Inflammatory macrophage (primary cell): ENCODE measurements at places on chromosomes 11 and 22.

DNA sequence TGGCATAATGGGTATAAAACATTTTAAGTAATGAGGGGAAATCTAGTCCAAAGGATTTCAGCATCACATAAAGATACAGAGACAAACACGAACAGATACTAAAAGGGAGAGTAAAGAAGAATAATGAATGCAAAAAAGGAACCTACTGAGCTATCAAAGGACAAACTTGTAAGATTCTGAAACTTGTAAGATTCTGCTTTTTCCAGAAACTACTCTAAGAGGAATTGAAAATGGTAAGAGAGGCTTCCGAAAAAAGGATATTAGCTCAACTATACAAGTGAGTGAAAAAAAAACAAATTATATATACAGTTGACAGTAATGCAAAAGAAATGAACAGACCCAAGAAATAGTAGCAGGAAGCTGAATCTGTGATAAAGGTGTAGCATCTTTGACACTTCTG is 37.7 kb downstream of the POLD3 start:
- no peak for DNase-seq

DNA sequence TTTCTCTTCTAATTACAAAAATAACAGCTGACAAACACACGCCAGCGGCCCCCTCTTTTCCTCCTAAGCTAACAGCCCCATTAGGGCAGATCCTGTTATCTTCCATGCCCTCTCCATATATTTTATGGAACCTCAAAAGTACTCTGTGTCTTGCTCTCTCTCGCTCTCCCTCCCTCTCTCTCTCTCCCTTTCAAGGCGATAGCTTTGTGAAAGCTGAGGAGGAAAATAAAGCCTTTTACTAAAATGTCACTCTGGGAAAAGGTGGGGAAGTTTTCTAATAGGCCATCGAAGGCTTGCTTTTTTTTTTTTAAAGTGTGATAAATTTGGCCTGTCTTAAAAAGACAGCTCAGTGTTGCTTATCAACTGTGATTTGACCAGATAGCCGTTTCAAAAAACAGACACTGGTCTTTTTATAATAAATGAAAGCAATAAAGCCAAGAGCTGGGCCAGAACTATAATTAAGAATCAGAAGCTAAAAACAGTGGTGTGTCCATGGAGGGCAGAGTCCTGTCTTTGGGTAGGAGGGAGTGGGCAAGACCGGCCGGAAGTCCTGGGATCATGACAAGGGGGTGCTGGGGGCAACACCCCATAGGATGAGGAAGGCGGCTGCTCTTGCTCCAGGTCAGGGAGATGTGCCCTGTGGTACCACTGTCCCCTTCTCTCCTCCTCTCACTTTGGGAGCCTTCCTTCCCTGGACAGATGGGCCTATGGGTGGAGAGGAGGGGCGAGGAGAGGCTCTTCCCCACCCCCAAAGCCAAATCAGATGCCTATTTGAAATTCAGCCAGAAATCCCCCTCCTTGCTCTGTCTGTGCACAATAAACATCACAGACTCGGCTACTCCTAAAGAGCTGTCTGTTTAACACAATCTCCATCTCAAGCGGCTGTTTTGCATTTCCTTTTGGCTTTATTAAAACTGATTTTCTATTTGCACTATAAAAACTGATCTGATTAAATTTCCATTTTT is 267.2 kb downstream of the BUD13 start:
- no peak for DNase-seq

GRCh38 chr11:77472991-77473800 is 698 bp downstream of the PAK1 start:
- no peak for DNase-seq

- no peak for DNase-seq
Observed at GRCh38 chr11:73912026-73912425, 35.2 kb downstream of the PAAF1 start.

DNA sequence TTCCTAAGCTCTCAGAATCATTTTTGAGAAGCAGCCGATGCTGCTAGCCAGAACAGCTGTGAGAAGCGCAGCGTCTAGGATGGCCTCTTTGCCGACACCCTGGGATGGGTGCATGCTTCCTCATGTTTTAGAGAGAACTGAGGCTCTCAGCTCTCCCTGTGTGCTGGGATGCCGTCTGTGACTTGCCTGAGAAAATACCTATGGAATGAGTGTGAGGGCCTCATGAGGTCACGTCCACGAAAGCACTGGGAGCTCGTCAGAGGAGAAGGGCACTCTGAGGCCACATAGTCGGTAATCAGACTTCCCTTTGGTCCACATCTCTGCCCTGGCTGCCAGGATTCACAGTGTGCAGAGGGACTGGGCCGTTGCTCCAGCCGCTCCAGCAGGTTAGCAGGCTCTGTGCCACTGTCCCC is 54.7 kb downstream of the MICAL3 start:
- DNase-seq = no peak

GRCh38 chr11:92707173-92707619 is 262.3 kb upstream of the MTNR1B start:
- DNase-seq = no peak

GRCh38 chr11:68145120-68145866 is 24.1 kb upstream of the CHKA start:
- no peak for DNase-seq

DNA sequence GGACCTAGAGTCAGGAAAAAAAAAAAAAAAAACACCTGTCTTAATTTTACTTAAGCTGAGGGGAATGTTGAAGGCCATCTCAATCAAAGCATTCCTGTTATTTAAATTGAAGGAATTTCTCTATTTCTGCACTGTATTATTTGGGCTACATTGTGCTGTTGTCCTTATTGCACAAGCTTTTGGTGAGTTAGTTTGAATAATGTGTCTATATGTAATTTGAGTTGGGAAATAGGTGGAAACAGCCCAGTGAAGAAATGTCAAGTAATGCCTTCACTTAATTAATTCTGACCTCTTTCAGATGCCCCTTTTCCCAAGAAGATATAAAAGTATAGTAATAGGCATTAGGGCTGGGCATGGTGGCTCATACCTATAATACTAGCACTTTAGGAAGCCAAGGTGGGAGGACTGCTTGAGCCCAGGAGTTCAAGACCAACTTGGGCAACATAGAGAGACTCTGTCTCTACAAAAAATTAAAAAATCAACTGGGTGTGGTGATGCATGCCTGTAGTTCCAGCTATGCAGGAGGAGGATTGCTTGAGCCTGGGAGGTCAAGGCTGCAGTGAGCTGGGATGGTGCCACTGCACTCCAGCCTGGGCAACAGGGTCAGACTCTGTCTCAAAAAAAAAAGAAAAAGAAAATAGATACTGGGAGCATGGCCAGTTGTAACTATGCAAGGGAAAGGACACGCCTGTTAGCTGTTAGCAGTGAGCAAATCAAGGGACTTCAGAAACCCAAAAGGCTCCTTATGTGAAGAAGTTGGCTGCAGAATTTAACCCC is 34.9 kb downstream of the OR10A6 start:
- no peak for DNase-seq

- no peak for DNase-seq
Observed at GRCh38 chr11:12827929-12828812, 153.9 kb downstream of the TEAD1 start.

GRCh38 chr11:107123022-107123421 is 104.7 kb upstream of the GUCY1A2 start:
- no peak for DNase-seq

GRCh38 chr11:94100253-94100652 is 28.4 kb upstream of the PANX1 start:
- DNase-seq = no peak

GRCh38 chr11:10487002-10487647 is 32.1 kb downstream of the AMPD3 start:
- no peak for DNase-seq

DNA sequence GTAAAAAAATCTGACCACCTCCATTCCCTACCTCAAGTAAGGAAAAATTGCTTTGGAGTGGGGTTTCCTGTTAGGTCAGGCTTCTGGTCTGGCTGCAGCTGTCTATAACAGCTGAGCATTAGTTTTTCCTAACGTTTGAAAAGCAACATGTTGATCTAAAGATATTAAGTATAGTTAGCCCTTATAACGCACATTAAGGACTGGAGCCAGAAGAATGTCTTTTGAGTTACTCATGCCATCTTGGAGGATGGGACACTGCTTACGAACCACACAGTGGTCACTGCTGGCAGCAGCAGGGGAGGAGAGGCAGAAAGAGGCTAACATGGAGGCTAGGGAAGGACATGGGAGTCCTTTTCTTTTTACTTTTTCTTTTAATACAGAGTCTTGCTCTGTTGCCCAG is 44.1 kb upstream of the GDPD4 start:
- no peak for DNase-seq

DNA sequence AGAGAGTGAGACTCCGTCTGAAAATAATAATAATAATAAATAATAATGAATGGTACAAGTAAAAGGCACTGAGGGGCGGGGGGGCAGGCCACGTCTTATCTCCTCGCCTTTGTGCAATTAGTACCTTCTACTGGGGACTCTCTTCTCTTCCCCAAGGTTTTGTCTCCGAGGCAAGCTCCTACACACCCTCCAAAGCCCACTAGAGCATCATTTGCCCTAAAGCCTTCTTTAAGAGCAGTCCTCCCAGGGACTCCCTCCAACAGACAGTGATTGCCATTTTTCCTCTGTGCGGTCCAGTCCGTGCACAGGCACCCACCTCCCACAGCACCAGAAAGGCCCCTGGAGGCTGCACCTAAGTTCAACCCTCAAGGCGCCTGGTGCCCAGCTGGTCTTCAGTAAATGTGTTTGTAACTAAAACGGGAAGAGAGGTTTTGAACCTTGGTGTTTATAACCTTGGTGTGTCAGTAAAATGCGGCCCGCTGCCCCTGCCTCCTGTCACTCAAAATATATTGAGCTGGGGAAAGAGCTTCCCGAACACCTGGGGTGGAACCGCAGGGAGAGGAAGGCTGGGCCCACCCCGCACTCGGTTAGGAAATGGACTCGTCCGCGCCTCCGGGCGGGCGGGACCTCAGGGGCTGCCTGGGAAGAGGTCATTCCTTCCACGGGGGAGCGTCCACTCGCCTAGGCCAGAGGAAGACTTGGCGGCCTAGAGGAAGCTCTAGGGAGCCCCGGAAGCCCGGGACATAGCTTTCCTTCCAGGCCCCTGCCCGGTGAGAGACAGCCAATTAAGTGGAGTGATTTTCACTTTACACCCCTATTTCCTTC is 4.7 kb upstream of the KDELR3 start:
- DNase-seq = no peak

DNA sequence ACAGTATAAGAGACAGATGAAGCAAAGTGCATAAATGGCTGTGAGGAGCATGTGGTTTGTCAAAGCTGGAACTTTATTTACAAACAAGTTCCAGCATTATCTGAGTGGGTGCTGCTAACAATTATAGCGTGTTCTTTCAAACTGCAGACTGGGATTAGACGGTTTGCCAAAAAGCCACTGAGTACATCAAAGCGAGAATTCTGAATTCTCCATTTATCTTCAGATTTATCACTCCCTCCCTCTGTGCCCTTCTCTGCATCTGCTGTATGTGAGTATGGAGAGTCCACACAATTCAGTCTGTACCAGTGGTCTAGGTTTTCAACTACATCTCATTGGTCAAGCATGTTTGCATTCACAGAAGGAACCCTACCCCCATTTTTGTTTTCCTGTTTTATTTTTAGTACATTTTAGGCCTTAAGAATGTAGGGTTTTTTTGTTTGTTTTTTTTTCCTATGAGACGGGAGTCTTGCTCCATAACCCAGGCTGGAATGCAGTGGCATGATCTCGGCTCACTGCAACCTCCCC is 18.1 kb upstream of the INCENP start:
- peak; percentile 13 for DNase-seq

- DNase-seq = no peak
Observed at GRCh38 chr22:44848791-44849420, 96.5 kb downstream of the ARHGAP8 start.

DNA sequence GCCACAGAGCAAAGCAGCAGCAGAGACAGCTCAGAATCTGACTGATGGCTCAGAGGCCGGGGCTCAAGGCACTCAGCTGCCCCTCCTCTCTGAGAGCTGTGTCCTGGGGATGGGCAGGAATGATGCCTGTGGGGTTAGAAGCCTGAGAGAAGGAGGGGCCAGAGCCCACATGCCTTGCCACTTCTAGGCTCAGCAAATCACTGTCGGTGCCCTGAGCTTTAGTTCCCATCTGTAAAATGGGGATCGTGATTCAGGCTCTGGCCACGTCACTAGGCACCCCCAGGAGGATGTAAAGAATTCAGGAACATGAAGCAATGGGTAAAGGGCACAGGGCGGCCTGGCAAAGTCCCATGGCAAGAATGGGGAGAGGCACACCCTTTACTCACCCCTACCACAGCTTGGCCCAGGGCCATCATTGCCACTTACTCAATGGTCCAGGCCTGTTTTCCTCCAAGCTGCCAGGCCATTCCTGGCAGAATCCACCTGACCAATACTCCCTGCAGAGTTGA is 3.4 kb upstream of the CDC42EP2 start:
- peak; percentile 37 for DNase-seq

- no peak for DNase-seq
Observed at GRCh38 chr11:115710980-115711379, 206.8 kb upstream of the CADM1 start.

- no peak for DNase-seq
Observed at GRCh38 chr22:47221840-47222615, 459.6 kb downstream of the TBC1D22A start.

DNA sequence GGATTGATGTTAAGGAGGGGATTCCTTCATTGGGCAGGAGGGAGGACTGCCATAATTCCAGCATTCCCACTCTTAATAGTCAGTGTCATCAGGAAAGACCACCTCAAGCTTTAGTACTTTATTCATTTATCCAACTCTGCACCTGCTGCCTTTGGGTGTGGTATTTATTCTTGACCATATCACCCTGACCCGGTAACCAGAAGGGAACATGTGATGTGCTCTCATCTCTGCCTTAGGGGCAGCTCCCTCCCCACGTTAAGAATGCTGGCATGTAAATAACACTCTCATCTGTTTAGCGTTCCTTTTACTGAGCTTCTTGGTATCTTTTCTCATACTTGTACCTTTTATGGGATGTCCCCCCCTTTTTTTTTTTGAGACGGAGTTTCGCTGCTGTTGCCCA is 7.7 kb downstream of the CAT start:
- DNase-seq = no peak

DNA sequence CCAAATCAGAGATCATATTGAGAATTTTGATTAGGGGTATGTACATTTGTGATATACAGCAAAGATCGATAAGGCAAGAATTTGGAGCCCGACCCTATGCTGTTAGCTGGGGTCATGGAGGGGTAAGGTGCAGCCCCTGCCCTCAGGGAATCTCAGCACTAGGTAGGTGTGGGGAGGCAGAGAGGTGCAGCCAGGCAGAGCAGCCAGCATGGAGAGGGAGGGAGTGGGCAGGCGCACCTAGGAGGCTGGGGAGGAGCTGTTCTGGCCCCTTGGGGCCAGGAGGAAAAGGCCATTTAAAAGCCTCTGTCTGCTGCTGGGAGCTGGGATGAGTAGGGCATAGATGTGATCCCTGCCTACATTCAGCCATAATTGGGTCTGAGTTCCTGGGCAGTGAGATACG is 293.0 kb downstream of the TBC1D22A start:
- DNase-seq = no peak

- DNase-seq = no peak
Observed at GRCh38 chr11:78869293-78869692, 294.6 kb upstream of the NARS2 start.
